ENCODE measurements at places on chromosomes 12 and 14.

DNA sequence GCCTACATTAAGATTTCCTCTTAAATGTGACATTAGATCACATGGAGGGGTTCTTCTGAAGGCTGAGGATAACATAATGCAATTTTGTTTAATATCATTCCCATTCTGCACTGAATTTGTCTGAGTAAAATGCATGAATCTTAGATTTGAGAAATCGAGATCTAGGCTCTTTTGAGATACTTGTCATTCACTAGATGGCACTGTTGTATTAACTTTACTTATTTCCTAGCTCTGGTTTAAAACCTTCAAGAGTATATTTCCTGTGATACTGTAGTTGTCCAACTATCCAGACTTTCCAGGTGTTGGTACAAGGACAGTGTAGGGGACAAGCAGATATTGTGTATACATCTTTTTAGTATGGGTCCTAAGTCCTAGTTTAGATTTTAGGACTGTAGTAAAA lies 91.7 kb upstream of the SEL1L start:
- no peak for DNase-seq

DNA sequence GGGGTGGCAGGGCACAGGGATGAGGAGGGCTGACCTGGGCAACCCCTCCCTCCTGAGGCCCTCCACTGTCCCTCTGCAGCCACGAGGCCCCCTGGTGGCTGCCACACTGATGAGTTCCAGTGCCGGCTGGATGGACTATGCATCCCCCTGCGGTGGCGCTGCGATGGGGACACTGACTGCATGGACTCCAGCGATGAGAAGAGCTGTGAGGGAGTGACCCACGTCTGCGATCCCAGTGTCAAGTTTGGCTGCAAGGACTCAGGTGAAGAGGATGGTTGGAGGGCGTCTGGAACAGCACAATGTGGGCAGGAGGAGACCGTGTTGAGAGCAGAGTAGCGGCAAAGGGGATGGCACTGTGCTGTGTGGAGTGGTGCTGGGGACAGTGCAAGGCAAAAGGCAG lies 25.7 kb upstream of the LRP1-AS start:
- no peak for DNase-seq

DNA sequence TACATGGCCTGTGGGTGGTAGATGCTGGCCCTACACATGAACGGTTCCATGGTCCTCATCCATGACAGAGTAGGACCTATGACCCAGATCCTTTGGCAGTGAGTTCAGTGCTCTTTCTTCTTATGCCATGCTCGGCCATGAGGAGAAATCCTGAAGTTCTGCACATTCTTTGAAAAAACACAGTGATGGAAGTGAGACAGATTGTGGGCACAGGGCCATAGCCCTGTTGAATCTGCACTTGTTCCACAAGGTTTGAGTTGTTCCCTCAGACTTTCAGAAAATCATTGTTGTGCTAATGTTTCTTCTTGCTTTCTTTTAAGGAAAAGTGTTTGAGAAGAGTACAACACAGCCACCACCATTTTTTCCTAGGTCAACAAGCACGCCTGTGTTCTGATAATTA lies 180.0 kb downstream of the C12orf75 start:
- no peak for DNase-seq

DNA sequence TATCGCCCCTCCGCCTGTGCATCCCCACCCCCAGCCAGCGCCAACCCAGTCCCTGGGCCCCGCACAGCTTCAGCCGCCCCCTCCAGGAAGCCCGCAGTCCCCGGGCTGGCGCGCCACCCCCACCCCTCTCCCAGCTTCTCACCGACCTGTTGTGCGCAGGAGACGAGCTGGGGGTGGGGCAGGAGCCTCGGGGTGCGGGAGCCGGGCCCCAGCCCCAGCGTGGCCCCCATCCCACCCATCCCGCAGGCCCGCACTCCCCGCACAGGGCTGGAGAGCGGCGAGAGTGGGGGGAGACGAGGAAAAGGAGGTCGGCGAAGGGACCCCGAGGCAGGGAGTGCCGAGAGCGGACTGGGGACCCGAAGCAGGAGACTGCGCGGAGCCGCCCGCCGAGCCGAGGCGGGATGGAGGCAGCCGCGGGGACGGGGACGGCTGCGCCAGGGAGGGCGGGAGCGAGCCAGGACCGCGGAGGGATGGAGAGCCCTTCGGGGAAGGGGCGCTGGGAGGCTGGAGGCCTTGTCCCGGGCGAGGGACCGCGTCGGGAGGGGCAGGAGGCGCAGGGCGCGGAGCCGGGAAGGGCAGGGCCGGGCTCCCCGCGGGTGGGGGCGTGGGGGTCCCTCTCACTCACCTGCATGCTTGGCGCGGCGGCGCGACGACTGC lies 498 bp downstream of the PIANP start:
- no peak for DNase-seq

- DNase-seq = no peak
Measured at GRCh38 chr12:92675092-92675865, 27.5 kb upstream of the PLEKHG7 start.

- DNase-seq = no peak
Measured at GRCh38 chr14:76537906-76538647, 162.1 kb downstream of the ESRRB start.

- no peak for DNase-seq
Measured at GRCh38 chr12:25456474-25456873, 96.6 kb downstream of the LMNTD1 start.

DNA sequence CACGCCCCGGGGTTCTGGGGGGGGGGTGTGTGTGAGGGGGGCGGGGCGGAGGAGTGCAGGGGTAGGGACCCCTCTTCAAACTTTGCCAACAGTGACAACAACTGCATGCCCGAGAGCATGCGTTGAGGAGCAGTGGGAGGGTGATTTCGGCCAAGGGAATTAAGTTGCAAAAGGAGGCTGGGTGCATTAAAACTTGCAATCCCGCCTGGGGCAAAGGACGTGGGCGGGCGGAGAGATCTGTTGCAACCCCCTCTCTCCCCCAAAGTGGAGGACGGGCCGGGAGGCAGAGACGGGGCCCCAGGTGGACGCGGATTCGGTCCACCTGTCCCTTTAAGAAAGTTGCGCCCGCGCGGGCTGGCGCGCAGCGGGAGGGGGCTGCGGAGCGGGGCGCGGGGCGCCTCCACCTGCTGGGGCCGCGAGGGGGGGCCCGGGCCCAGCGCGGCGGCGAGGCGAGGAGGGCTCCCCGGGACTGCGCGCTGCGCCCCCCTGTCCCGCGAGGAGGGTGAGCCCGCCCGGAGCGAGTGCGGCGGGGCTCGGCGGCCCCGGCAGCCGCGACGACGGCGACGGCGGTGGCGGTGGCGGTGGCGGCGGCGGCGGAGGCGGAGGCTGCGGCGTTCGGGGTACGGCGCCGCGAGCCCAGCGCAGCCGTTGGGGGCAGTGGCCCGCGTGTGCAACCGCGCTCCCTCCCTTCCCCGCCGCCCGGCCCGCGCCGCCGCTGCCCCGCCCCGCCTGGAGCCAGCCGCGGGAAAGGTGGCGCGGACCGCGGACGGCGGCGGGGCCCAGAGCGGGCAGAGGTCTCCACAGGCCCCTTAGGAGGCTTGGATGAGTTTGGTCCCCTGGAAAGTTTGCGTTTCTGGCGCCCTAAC lies 530 bp upstream of the FOXN4 start:
- DNase-seq = no peak

DNA sequence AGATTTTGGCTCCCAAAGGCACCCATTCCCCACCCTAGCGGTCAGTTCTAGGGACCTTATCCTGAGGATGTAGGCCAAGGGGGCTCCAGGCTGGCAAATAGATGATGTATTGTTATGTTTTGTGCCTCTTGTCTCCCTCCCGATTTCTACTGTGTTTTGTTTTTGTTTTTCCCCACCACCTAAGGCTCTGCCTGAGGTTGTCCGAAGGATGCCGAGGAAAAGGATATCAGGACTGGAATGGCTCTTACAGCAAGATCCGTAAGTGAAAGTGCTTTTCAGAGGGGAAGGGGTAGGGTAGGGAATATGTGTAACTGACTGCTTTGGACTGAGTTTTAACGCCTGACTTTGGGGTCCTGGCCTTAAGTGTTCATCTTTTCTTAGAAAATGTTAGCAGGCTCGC lies 6.6 kb downstream of the FOXG1 start:
- DNase-seq = no peak

GRCh38 chr12:98355933-98356332 lies 159.5 kb upstream of the TMPO start:
- no peak for DNase-seq

GRCh38 chr12:122308811-122309210 lies 42.5 kb upstream of the VPS33A start:
- no peak for DNase-seq

Data from psoas muscle (tissue), 8 donors.